ENCODE measurements at places on chromosomes 11 and 22. TPM values are rescaled to one million over a fixed set of nuclear protein-coding genes. Genes with fewer than 3 reads are reported as not detected.
A peak's percentile ranks its signal among the peaks of the same experiment; 100 is the strongest.

- no peaks in the 10 kb centered on the region for H3K36me3 ChIP-seq
- no peak overlapping the region for H3K27ac ChIP-seq
- no peaks in the 10 kb centered on the region for H3K4me1 ChIP-seq
- no peaks in the 10 kb centered on the region for H3K27me3 ChIP-seq
- no peak overlapping the region for H3K4me3 ChIP-seq
- DNase-seq: no peak
Observed at GRCh38 chr11:87173185-87174039, 135.7 kb downstream of the TMEM135 start.

- DNase-seq: no peak
- H3K4me1 ChIP-seq: no peaks in the 10 kb centered on the region
- no peaks in the 10 kb centered on the region for H3K27me3 ChIP-seq
- H3K36me3 ChIP-seq: no peaks in the 10 kb centered on the region
- H3K4me3 ChIP-seq: no peak overlapping the region
Observed at GRCh38 chr11:69356703-69357457, 62.9 kb downstream of the MYEOV start.

Gene CBX7
- 49.1 TPM for total RNA-seq

Gene VSIG2
- total RNA-seq: 0.28 TPM

DNA sequence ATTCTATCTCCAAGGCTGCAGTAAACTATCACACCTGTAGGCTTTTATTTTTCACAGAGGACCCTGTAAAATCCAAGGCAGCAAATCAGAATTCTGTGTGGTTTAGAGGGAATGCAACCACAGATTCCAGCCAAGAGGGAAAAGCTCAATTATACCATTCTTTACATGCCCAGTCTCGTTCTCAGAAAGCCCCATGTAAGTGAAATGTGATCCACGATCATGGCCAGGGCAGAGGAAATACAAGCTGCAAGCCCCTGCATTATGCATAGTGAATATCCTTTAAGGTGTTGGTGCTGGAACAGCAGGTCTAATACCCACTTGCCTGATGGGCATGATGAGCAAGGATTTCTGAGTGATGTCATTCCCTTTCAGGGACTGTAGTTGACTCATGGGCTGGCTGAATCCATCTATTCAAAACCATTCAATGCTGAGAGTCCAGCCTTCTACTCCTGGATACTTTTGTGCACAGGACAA is 198.7 kb upstream of the MTMR2 start:
- H3K36me3 ChIP-seq: peaks cover 6% of the 10 kb centered on the region
- H3K4me1 ChIP-seq: peaks cover 6% of the 10 kb centered on the region
- no peaks in the 10 kb centered on the region for H3K27me3 ChIP-seq
- DNase-seq: no peak
- H3K27ac ChIP-seq: no peak overlapping the region
- no peak overlapping the region for H3K4me3 ChIP-seq

Gene FAR1
- 28.4 TPM for total RNA-seq

Gene DSCAML1
- 0.22 TPM for total RNA-seq

- H3K4me1 ChIP-seq: peaks cover 32% of the 10 kb centered on the region
- H3K27me3 ChIP-seq: no peaks in the 10 kb centered on the region
- H3K4me3 ChIP-seq: peak overlapping the region; percentile 90
Observed at GRCh38 chr11:14905104-14906033, 13.3 kb upstream of the CYP2R1 start.

GRCh38 chr22:49825944-49826602 is 1.6 kb downstream of the BRD1 start:
- H3K4me1 ChIP-seq: peaks cover 79% of the 10 kb centered on the region
- peak; percentile 41 for DNase-seq
- H3K27ac ChIP-seq: peak overlapping the region; percentile 11
- peak overlapping the region; percentile 82 for H3K4me3 ChIP-seq
- no peaks in the 10 kb centered on the region for H3K27me3 ChIP-seq
- H3K36me3 ChIP-seq: peaks cover 44% of the 10 kb centered on the region

DNA sequence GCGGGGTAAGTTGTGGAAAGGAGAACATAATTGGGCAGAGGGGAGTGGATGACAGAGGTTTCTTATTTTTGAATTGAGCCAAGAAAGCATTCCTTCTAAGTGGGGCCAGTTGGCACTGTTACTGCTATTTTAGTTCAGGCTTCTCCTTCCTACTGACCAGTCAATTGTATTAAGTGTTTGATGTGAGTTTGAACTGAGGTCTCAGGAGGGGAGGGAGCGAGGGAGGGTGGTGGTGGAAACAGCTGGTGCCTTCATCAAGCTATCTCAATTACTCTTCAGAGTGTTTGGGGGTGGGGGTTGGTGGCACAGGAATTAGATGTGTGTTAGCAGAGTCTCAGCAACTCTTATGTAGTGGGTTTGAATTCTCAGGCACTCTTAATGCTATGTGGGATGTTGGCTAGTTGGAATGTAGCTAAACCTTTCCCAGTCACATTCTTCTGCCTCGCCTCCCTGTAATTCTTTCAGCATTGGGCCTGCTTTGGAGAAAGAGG is 14.5 kb downstream of the CTNND1 start:
- H3K27ac ChIP-seq: no peak overlapping the region
- H3K36me3 ChIP-seq: no peaks in the 10 kb centered on the region
- no peak overlapping the region for H3K4me3 ChIP-seq

DNA sequence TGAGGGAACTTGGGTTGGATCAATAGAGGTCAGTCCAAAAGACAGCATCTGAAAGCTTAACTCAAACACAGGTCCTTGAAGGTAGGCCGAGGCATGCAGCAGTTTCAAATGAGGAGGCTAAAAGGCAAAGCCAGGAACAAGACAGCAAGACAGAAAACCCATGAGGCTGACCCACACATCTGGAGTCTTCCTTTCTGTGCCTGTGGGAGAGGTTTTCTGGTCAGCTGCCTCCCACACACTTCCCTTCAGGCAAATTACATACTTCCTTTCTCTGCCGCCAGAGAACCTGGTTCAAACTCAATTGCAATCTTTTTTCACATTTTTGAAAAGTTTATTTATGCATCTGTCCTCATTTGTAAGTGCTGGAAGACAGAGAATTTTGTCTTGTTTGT is 29.8 kb upstream of the CRTAM start:
- no peak for DNase-seq
- no peak overlapping the region for H3K27ac ChIP-seq
- peaks cover 5% of the 10 kb centered on the region for H3K4me1 ChIP-seq
- H3K36me3 ChIP-seq: peaks cover 35% of the 10 kb centered on the region

Gene PLEKHB1
- 30.8 TPM for total RNA-seq

Measured in CD4-positive, alpha-beta T cell (primary cell).